Activated naive CD8-positive, alpha-beta T cell treated with anti-CD3 and anti-CD28 coated beads for 36 hours (primary cell): ENCODE measurements at places on chromosomes 1 and 21.

GRCh38 chr1:233613252-233614172, at the start of gene KCNK1:
Gene KCNK1 (plus strand): TSS chr1:233614106. CDS start chr1:233614172, 66 bp downstream.
- DNase-seq = no peak

DNA sequence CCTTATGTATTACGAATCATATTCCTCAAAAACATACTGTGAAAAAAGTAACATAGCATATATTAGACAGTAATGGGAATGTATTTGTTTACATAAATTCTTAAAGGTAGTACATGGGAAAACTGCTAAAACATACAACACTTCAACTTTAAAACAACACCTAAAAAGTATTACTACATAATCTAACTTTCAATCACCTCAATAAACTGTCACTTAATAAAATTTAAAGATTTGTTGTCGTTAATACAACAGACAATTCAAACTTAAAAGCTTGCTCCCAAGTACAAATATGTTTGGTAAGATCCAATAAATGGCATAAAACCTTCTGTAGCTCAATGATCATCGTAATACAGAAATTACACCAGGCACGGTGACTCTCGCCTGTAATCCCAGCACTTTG, 3.7 kb downstream of the ARID4B start:
- no peak for DNase-seq

DNA sequence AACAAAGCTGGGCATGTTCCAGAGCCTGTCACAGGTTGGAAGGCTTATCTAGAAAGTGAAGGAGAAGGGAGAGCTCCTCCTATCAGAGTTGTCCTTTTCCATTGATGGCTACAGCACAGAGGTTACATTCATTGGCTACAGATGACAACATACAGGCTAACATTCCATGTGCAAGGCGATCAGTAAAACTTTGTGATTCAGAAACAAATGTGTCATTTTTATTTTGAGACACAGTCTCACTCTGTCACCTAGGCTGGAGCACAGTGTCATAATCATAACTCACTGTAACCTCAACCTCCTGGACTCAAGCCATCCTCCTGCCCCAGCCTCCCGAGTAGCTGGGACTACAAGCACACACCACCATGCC, 32.6 kb downstream of the TRIM67 start:
- DNase-seq = no peak

DNA sequence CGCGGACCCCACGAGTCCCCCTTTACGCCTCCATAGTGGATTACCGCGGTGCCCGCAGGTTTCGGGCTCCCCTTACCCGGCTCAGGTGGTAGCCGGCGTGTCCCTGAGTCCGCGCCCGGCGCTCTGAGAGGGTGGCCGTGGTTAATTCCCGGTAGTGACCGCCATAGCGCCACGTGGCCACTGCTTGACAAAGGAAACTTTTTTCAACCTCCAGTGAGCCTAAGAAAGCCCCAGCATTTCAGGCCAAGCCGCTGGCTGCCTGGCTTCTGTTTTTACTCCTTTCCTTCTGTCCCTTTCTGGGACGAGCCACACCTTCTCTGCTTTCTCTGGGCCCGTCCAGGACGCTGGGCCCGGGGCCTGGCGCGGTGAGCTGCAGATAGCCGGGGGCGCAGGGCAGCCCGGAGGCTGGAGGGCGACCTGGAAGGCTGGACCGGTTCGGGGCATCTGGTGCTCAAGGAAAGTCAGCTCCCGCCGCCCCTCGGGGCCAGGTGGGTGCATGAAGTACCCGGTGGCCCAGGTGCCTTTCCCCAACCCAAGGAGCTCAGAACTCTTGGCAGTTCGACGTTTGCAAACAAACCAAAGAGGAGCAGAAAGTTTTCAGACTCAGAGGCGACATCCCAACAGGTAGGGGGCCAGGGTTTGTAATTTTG, 540 bp upstream of the C1orf198 start:
- DNase-seq = no peak

GRCh38 chr1:199688133-199688676, 339.3 kb upstream of the NR5A2 start:
- DNase-seq = no peak

DNA sequence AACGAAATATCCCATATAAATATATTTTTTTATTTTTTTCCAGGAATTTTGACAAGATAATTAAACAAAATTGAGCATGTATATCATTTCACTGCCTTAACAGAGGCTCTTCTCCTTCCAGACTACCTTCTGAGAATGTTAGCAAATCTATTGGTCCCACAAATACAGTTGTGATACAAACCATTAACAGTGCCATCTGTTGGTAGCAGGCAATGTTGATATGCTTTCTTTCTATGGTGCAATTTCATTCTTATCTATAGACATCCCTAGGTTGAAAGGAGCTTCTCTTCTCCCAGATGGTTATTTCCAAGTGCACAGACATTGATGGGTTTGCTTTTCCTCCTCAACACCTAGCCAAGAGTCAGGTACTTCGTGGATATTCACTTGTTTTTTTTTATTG, 303.6 kb downstream of the USH2A start:
- no peak for DNase-seq

- no peak for DNase-seq
Observed at GRCh38 chr1:212454741-212455140, 22.0 kb downstream of the NENF start.

DNA sequence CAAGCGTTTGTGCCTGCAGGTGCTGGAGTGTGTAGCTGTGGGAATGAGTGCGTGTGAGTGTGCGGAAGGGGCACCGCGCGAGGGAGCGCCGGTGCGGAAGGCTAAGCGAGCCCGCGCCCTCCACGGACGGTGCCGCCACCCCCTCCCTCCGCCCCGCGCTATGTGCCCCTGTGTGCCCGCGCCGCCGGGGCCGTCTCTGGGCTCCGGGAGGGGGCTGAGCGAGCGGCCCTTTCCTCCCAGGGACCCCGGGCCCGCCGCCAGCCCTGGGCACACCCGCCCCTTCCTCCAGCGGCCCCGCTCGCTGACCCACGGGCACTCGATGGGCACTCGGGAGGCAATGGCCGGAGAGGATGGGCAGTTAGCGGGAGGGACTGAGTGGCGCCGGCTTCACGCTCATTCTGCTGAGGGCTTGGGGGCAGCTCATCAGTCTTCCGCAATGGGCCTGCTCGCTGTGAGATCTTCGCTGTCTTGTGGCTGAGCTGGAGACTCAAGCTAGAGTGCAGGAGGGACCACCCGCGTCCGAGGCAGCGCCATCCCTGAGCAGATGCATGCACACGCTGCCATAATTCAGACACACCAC, 8.6 kb upstream of the ADGRB2 start:
- no peak for DNase-seq

- no peak for DNase-seq
Observed at GRCh38 chr1:89262643-89263042, 10.0 kb downstream of the GBP5 start.

- no peak for DNase-seq
Observed at GRCh38 chr1:11598461-11598860, 55.8 kb downstream of the FBXO2 start.

GRCh38 chr21:14744368-14744767, 198.3 kb upstream of the SAMSN1 start:
- DNase-seq = no peak

DNA sequence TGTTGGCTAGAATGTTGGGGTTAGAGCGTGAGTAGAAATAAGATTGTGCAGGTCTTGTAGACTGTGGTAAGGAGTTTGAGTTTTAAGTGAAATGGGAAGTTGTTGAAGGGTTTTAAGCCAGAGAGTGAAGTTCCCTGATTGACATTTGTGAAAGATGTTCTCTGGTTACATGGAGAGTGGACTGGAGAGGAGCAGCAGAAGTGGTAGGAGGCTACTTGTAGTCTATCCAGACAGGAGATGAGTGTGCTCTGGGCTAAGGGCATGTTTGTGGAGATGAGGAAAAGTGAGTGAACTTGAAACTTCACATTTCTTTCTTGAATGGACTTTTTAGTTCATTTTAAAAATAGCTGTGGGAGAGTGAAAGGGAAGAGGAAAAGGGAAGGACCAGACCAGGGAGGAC, 37.0 kb downstream of the F3 start:
- DNase-seq = no peak

- no peak for DNase-seq
Observed at GRCh38 chr1:228317891-228318810, 88.5 kb downstream of the TRIM11 start.

DNA sequence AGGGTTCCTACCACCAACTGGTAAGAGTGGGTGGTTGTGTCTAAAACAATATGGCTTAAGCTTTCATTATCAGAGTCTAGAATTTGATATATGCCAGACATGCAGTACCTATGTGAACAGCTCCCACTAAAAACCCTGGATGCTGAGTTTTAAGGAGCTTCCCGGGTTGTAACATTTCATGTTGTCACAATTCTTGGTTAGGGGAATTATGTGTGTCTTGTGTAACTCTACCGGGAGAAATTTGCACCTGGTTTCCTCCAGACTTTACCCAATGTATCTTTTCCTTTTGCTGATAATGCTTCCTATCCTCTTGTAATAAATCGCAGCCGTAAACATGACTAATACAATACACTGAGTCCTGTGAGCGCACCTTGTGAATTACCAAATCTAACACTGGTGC, 48.3 kb downstream of the ARID4B start:
- DNase-seq = no peak

DNA sequence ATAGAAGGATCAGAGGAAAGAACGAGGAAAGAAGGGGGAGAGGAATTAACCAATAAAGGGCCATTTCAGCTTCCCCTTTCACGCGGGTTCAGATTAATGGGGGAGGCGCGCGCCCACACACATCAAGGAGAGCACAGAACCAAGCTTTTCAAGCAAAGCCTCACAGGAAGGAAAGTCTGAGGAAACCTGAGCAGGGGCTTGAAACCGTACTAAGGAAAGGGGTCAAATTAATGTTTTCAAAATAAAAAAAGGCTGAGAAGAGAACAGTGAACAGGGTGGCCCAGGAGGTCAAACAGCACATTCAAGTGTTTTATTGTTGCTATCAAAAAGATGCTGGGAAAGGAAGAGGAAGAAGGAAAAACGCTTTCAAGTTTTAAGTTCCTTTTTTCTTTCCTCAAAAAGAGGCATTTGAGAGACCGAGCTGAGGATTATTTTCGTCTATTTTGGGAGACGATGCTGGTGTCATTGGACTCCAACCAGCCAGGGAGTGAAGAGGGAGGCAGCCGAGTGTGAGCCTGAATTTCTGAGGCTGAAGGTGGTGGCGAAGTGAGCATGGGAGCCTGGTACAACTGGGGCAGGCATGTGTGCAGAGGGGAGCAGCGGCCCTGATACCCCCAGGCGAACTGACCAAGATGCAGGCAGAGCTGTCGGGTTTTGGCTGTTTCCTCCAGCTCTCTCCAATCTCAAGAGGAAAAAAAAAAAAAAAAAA, 88.4 kb downstream of the PROX1 start:
- no peak for DNase-seq

GRCh38 chr1:12279728-12280464, 50.1 kb downstream of the VPS13D start:
- no peak for DNase-seq

GRCh38 chr1:154806333-154806732, 63.7 kb downstream of the KCNN3 start:
- DNase-seq = no peak

DNA sequence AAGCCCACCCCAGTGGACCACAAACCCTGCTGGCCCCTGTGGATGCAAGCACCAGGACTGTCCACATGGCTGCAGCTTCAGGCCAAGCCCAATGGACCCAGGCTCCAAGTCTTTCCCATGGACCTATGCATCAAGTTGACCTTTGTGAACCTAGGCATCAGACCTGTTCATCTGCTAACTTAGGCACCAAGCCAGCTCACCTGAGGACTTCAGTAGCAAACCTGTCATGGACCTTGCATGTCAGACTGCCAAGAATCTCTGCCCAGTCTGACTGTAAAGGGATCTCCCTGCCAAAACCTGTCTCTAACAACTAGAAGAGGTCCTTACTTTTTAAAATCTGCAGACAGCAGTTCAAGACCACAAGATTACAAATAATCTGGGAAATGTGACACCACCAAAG, 37.8 kb downstream of the FMO3 start:
- no peak for DNase-seq
